ENCODE measurements at places on chromosomes 4 and X. TPM values are rescaled to one million over a fixed set of nuclear protein-coding genes. Genes with fewer than 3 reads are reported as not detected.
A peak's percentile ranks its signal among the peaks of the same experiment; 100 is the strongest.

Gene TCP11X2
- total RNA-seq: not detected

Gene USP26
- total RNA-seq: not detected

DNA sequence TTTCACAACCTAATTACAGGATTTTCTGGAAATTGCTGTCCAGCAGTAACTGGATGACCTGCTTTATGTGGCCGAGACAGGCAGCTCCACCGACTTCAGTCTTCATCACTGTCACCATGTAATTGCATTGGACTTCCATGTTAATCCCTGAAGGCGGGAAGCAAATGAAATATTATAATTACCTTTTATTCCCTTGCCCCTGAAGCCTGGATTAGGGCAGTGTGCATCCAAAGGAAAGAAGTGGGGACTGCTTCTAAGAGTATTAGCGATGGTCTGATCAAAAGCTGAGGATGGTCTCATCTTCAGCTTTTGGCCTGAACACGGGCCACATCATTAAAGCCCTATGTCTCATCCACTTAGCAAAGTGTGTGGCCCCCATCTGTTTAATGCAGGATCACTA, 311.6 kb upstream of the GALNT7 start:
- H3K27ac ChIP-seq: no peak overlapping the region
- H3K36me3 ChIP-seq: peaks cover 2% of the 10 kb centered on the region
- DNase-seq: no peak
- H3K4me1 ChIP-seq: no peaks in the 10 kb centered on the region

DNA sequence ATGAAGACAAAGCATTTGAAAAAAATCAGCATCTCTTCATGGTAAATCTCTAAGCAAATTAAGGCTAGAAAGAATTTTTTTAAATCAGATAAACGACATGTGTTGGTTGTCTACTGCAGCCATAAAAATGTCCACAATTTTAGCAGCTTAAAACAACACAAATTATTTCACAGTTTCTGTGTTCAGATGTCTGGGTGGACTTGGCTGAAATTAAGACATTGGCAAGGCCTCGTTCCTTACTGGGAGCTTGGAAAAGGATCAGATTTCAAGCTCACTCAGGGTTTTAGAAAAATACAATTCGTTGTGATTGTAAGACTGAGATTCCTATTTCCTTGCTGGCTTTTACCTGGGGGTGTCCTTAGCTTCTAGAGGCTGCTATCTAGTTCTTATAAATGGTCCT, 1470.6 kb downstream of the PCDH19 start:
- H3K27ac ChIP-seq: no peak overlapping the region
- peaks cover 9% of the 10 kb centered on the region for H3K4me1 ChIP-seq
- no peaks in the 10 kb centered on the region for H3K27me3 ChIP-seq
- no peak overlapping the region for H3K4me3 ChIP-seq

DNA sequence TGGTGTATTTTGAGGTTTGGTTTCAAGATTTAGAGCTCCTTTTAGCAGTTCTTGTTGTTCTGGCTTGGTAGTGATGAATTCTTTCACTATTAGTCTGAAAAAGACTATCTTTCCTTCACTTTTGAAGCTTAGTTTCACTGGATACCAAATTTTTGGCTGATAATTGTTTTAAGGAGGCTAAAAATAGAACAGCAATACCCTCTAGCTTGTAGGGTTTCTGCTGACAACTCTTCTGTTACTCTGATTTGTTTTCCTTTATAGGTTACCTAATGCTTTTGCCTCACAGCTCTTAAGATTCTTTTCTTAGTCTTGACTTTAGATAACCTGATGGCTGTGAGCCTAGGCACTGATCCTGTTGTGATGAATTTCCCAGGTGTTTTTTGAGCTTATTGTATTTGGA, 33.6 kb upstream of the HEPH start:
- H3K27ac ChIP-seq: no peak overlapping the region
- H3K4me1 ChIP-seq: no peaks in the 10 kb centered on the region
- H3K4me3 ChIP-seq: no peak overlapping the region
- no peaks in the 10 kb centered on the region for H3K36me3 ChIP-seq
- DNase-seq: no peak

DNA sequence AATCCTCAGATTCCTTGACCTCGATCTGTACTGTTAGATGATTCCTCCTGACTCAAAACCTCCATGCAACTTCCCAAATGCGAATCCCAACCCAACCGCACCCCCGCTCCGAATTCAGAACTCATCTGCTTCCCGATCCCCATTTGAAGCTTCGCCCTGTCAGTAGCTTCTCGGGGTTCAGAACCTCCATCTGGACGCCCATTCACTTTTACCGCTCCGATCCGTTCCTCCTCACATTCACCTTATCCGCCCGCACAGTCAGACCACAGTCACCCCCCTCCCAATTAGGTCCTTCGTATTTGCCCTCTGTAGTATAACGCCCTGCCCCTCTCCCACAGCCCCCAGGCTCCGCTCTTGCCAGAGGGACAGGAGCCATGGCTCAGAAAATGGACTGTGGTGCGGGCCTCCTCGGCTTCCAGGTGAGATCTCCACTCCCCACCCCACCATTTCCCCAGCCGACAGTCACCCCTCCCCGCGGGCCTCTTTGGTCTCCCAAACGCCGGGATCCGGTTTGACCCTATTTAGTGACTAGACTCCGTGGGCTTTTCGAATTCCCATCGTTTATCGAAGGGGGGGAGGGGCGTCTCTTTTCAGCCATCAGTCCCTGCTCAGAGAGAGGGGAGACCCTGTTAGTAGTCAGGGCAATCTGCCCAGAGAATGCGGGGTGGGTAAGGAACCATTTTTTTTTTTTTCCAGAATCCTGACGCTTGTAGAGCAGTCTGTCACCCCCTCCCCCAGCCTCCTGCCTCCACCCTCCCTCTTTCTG, 691 bp downstream of the MAGED1 start:
- peak; percentile 88 for DNase-seq
- peaks cover 23% of the 10 kb centered on the region for H3K36me3 ChIP-seq
- peaks cover 49% of the 10 kb centered on the region for H3K4me1 ChIP-seq
- H3K4me3 ChIP-seq: peak overlapping the region; percentile 99

Gene CLDN2
- not detected for total RNA-seq

- peaks cover 71% of the 10 kb centered on the region for H3K4me1 ChIP-seq
- H3K36me3 ChIP-seq: peaks cover 47% of the 10 kb centered on the region
- no peak overlapping the region for H3K4me3 ChIP-seq
- no peak for DNase-seq
- peak overlapping the region; percentile 96 for H3K27ac ChIP-seq
Observed at GRCh38 chr4:38891051-38891983, 23.7 kb downstream of the FAM114A1 start.

Gene HTN1
- not detected for total RNA-seq

Gene NR0B1
- total RNA-seq: not detected

DNA sequence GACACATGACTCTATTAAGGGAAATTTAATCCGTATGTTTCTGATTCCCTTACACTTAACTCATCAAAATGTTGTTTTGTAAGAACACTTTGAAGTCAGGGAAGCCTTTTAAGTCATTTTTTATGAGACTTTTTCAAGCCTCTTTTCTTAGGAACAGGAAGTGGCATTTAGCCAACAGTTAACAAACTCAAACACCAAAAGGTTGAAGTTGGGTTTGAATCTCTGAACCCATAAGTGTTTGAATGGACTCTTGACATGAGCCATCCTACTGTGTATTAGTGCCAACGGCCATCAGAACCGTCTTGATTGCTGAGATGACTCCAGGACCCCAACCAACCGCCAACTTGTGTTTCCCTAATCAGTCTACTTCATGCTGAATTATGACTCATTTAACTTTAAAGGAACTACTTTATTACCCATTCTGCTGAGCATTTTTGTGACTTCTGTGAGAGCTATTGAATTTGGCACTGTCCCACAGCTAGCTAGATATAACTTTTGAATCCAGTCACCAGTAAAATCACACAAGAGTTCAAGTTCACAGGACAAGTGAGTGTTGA, 209.1 kb upstream of the FAT1 start:
- no peaks in the 10 kb centered on the region for H3K27me3 ChIP-seq
- peaks cover 51% of the 10 kb centered on the region for H3K4me1 ChIP-seq
- no peak for DNase-seq
- no peaks in the 10 kb centered on the region for H3K36me3 ChIP-seq

DNA sequence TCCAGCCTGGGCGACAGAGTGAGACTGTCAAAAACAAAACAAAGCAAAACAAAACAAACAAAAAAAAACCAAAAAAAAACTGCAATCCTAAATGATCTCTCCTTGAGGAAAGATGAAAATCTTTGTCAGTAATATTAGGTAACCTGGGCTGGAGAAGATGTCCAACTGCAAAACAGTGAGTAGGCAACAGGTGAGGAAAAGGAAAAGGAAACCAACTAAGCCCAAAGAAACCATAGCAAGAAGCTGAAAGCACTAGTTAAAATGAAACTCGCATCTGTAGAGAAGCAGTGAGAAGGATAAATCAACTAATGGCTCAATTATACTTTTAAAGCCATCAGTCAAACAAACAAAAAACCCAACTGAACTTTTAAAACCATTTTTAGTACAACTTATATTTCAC, 54.2 kb downstream of the ENOX2 start:
- no peaks in the 10 kb centered on the region for H3K4me1 ChIP-seq
- no peaks in the 10 kb centered on the region for H3K36me3 ChIP-seq
- H3K27ac ChIP-seq: no peak overlapping the region
- no peaks in the 10 kb centered on the region for H3K27me3 ChIP-seq
- no peak for DNase-seq

DNA sequence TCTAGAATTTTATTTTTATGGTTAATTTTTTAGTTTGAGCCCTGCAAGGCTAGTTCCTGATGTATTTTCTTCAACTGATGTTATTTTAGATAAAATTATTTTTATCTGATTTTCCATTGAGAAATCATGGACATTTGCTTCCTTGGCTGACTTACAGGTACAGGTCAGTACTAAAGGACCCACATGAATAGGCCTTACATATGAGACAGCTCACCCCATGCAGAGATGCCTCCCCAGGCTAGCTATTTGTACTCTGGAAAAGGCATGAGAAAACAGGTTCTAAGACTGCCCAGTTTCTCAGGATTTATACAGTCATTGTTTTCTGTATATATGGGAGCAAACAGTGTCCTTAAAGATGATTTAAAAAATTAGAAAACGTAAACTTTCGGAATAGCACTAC, 255.5 kb downstream of the BMPR1B start:
- H3K36me3 ChIP-seq: no peaks in the 10 kb centered on the region
- H3K4me3 ChIP-seq: no peak overlapping the region
- peaks cover under 1% of the 10 kb centered on the region for H3K4me1 ChIP-seq
- DNase-seq: no peak

Gene TRIM2
- total RNA-seq: 18.2 TPM

DNA sequence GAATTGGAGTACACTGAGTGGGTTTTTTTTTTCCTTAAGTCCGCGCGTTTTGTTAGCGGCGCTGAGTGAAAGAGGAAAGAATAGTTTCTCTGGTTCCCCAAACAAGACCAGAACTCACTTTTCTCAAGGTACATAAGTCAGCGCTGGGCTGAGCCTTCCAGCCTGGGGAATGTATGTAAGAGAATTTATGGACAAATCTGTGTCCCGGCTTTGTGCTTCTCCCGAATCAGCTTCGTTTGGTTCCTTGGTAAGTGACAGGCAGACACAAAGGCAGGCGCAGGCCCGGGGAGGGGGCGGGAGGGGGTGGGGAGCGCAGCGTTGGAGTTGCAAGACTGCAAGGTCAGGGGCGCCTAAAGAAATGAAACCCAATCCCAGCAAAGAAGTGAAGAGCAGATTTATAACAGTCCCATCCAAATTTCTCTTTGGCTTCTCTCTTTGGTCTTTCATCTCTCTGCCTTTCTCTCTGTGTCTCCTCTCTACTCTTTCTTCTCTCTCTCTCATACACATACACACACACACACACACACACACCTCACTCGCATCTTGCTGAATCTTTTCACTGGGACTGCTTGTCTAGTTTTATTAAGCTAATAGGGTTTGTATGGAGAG, 981 bp downstream of the TET2 start:
- DNase-seq: no peak
- H3K4me1 ChIP-seq: peaks cover 39% of the 10 kb centered on the region
- peak overlapping the region; percentile 84 for H3K27ac ChIP-seq
- H3K36me3 ChIP-seq: no peaks in the 10 kb centered on the region
- no peaks in the 10 kb centered on the region for H3K27me3 ChIP-seq

- H3K36me3 ChIP-seq: no peaks in the 10 kb centered on the region
- no peak overlapping the region for H3K4me3 ChIP-seq
- no peaks in the 10 kb centered on the region for H3K4me1 ChIP-seq
- H3K27ac ChIP-seq: no peak overlapping the region
- H3K27me3 ChIP-seq: no peaks in the 10 kb centered on the region
- DNase-seq: peak; percentile 67
Observed at GRCh38 chrX:57951666-57952319, 41.5 kb upstream of the ZXDA start.

- no peaks in the 10 kb centered on the region for H3K27me3 ChIP-seq
- DNase-seq: no peak
- peaks cover 5% of the 10 kb centered on the region for H3K4me1 ChIP-seq
- H3K36me3 ChIP-seq: peaks cover 25% of the 10 kb centered on the region
- H3K4me3 ChIP-seq: no peak overlapping the region
- H3K27ac ChIP-seq: peak overlapping the region; percentile 6
Observed at GRCh38 chr4:139524062-139524631, 31.9 kb downstream of the SETD7 start.

Gene DNAAF6
- total RNA-seq: not detected

Gene CACNA1F
- total RNA-seq: not detected

DNA sequence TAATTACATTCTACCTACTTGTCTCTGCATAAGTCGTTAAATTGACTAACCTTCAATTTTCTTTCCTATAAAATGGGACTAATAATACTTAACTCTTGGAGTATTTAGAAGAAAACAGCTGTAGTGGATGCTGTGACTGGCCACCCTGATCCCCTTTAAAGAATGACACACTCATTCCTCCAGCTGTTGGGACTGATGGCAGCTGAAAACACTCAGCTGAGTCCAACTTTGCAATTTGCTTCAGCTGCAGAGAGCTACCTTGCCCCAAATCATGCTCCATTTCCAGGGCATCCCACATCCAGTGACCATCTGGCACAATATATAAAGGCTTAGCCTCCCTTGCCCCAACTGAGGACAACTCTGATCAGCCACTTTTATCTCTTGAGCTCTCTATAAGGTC, 89.1 kb downstream of the MID1IP1 start:
- peaks cover 21% of the 10 kb centered on the region for H3K4me1 ChIP-seq
- H3K36me3 ChIP-seq: no peaks in the 10 kb centered on the region
- no peak overlapping the region for H3K27ac ChIP-seq
- no peak for DNase-seq
- no peak overlapping the region for H3K4me3 ChIP-seq
- H3K27me3 ChIP-seq: no peaks in the 10 kb centered on the region

GRCh38 chrX:154026136-154027021, 6.7 kb upstream of the IRAK1 start:
- DNase-seq: no peak
- H3K4me3 ChIP-seq: no peak overlapping the region
- no peaks in the 10 kb centered on the region for H3K27me3 ChIP-seq
- peak overlapping the region; percentile 32 for H3K27ac ChIP-seq

Gene WDFY3
- total RNA-seq: 80.1 TPM

- DNase-seq: no peak
- no peaks in the 10 kb centered on the region for H3K27me3 ChIP-seq
- H3K36me3 ChIP-seq: no peaks in the 10 kb centered on the region
- H3K27ac ChIP-seq: no peak overlapping the region
- H3K4me1 ChIP-seq: no peaks in the 10 kb centered on the region
- H3K4me3 ChIP-seq: no peak overlapping the region
Observed at GRCh38 chrX:78886550-78886949, 58.6 kb upstream of the P2RY10 start.

Gene BEX2
- 7.3 TPM for total RNA-seq

Gene FHIP1A
- total RNA-seq: 1.7 TPM

- no peak overlapping the region for H3K4me3 ChIP-seq
- no peak for DNase-seq
- H3K4me1 ChIP-seq: no peaks in the 10 kb centered on the region
- H3K27ac ChIP-seq: no peak overlapping the region
- H3K27me3 ChIP-seq: peaks cover 1% of the 10 kb centered on the region
Observed at GRCh38 chr4:19134685-19135084, 1113.1 kb upstream of the LCORL start.

Gene NAA11
- not detected for total RNA-seq

Measured in chondrocyte (in vitro differentiated cells).